ENCODE measurements at places on chromosomes 4 and X.

DNA sequence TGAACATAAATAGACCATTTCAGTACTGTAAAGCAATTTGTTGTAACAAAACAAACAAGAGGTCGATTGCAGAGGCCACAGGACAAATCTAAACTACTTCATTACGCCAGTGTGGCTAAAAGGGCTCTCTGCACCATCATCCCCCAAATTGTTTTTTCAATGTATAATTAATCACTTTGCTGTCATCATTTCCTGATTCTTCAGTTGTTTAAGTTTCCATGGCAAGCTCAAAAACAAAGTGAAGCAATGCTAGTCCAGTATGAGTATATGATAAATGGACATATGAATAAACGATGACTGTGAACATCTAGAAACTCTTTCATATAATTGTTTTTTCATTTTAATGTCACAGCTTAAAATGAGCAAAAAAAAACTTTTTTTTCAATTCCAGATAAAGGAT is 235.4 kb upstream of the FGF13 start:
- no peaks in the 10 kb centered on the region for H3K36me3 ChIP-seq
- no peaks in the 10 kb centered on the region for H3K4me1 ChIP-seq
- H3K27me3 ChIP-seq, result no peaks in the 10 kb centered on the region
- H3K27ac ChIP-seq, result no peak overlapping the region
- no peak overlapping the region for H3K4me3 ChIP-seq

- no peaks in the 10 kb centered on the region for H3K4me1 ChIP-seq
- no peak overlapping the region for H3K27ac ChIP-seq
- DNase-seq, result no peak
- no peak overlapping the region for H3K4me3 ChIP-seq
- H3K27me3 ChIP-seq, result no peaks in the 10 kb centered on the region
These were observed 63.8 kb upstream of the PRDX4 start for GRCh38 chrX:23603501-23603900.

DNA sequence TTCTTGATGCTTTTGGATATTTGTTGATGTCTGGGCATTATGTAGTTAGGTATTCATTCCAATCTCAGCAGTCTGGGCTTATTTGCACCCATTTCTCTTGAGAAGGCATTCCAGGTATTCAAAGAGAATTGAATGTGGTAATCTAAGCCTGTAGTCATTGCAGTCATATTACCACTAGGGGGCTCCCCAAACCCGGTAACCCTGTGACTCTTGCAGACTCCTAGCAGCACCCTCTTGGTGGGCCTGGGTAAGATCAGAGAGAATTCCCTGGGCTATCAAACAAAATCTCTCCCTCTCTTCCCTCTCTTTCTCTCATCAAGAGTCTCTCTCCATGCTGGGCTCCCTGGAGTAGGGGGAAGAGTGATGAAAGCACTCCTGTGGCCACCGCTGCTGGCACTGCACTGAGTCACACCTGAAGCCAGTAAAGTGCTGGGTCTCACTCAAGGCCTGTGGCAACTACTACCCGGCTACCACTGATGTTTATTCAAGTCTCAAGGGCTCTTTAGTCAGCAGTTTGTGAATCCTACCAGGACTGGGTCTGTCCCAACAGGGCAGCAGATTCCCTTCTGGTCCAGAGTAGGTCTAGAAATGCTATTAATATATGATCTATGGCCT is 187.7 kb upstream of the NUDT10 start:
- H3K4me3 ChIP-seq, result no peak overlapping the region
- DNase-seq, result peak; percentile 1
- H3K36me3 ChIP-seq, result no peaks in the 10 kb centered on the region
- no peaks in the 10 kb centered on the region for H3K4me1 ChIP-seq
- no peaks in the 10 kb centered on the region for H3K27me3 ChIP-seq
- H3K27ac ChIP-seq, result no peak overlapping the region

- no peak overlapping the region for H3K27ac ChIP-seq
- no peaks in the 10 kb centered on the region for H3K27me3 ChIP-seq
- no peak overlapping the region for H3K4me3 ChIP-seq
- no peaks in the 10 kb centered on the region for H3K36me3 ChIP-seq
These were observed 16.5 kb downstream of the ENPP6 start for GRCh38 chr4:184201179-184201578.

DNA sequence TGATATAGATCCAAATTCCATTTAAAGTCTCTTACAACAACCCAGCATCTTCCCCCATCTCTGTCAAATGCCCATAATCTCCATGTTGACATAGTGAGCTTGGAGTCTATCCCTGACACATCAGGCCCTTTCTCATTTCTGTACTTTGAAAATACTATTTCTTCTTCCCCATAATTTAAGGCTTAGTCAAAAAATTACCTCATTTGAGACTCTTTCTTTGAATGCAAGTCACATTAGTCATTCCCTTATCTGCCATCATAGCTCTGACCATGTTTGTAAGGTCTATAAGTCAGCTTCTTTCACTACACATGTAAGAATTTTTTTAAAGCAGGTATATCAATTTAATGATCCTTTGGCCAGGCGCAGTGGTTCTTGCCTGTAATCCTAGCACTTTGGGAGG is 99.9 kb downstream of the DDX60 start:
- no peaks in the 10 kb centered on the region for H3K4me1 ChIP-seq
- H3K36me3 ChIP-seq, result no peaks in the 10 kb centered on the region

DNA sequence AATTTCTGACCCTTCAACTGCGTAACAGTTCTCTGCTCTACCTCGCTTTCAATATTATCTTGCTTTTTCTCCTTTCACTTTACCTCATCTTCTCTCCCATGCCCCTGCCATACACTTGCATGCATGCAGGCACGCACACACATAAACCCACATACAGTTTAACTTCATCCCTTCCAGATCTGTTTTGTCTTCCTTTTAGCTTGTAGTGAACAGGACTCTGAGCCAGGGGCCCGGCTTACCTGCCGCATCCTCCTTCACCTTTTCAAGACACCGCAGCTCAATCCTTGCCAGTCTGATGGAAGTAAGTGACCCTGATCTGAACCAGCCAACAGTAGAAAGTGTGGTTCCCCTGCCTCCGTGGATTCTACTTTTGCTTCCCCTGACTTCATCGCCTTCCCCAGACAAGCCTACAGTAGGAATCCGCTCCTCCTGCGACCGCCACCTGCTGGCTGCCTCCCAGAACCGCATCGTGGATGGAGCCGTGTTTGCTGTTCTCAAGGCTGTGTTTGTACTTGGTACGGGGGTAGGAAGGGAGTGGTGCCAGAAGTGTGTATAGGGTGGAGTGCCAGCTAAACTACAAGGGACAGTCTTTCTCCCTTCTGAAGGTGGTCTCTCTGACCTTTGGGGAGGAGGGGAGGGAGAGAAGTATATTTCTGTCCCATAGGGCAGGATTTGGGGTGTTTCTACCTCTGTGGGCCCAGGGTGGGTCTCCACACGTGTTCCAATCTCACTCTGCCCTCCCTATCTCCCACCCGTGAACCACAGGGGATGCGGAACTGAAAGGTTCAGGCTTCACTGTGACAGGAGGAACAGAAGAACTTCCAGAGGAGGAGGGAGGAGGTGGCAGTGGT is 10.7 kb downstream of the MED12 start:
- DNase-seq, result no peak
- H3K27ac ChIP-seq, result no peak overlapping the region
- H3K27me3 ChIP-seq, result no peaks in the 10 kb centered on the region
- peaks cover 8% of the 10 kb centered on the region for H3K36me3 ChIP-seq
- no peak overlapping the region for H3K4me3 ChIP-seq
- no peaks in the 10 kb centered on the region for H3K4me1 ChIP-seq

DNA sequence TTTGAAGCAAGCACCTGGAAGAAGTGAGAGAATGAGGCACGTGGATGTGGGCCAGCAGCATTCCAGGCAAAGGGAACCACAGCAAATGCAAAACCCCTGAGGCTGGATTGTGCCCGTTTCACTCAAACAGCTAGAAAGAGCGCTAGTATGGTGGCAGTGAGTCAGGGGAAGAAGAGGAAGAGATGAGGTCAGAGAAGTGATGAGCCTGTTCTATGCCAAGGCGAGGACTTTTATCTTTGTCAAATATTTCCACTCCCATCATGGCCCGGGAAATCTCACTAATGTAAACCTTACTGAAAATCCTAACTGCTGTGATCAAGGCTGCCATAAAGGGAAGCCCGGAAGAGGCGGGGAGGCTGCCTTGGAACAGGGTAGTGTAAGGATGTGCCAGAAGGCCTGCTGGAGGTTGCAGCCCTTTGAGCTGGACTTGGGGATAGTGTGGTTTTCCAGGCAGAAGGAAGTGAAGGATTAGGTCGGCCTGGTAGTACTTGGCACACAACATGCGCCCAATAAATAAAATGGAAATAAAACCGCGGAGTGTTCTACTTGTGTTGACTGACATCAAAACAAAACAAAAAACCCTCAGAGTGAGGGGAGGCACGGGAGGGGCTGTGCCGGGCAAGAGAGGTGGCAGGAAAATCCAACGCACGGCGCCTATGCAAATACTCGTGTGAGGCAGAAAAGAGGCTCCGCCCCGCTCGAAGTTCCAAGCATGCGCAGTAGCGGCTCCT is 1.2 kb upstream of the CDK16 start:
- H3K27ac ChIP-seq, result no peak overlapping the region
- no peaks in the 10 kb centered on the region for H3K27me3 ChIP-seq
- peaks cover 8% of the 10 kb centered on the region for H3K4me1 ChIP-seq
- H3K4me3 ChIP-seq, result peak overlapping the region; percentile 23

DNA sequence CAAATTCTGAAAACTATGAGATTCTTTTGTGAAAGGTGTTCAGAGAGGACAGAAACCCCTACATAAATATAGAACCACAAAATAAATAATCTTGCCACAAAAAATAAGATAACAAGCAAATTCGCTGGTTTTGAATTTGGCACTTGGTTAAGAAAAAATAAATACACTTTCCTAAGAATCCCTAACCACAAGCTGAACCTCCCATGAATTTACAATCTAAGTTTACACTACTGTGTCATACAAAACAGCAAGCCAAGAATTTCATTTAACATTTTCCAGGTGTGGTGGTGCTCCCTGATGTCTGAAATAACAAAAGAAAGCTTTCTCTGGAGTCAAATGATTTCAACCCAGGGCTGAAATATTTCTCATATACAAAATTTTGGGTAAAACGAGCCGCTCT is 121.0 kb downstream of the KCNIP4 start:
- no peaks in the 10 kb centered on the region for H3K36me3 ChIP-seq
- H3K27me3 ChIP-seq, result no peaks in the 10 kb centered on the region
- no peak overlapping the region for H3K4me3 ChIP-seq
- no peaks in the 10 kb centered on the region for H3K4me1 ChIP-seq
- no peak overlapping the region for H3K27ac ChIP-seq

GRCh38 chr4:108611365-108611764 is 9.0 kb upstream of the RPL34 start:
- H3K27ac ChIP-seq, result no peak overlapping the region
- no peak overlapping the region for H3K4me3 ChIP-seq
- H3K4me1 ChIP-seq, result no peaks in the 10 kb centered on the region
- no peaks in the 10 kb centered on the region for H3K36me3 ChIP-seq
- no peaks in the 10 kb centered on the region for H3K27me3 ChIP-seq

- no peak overlapping the region for H3K4me3 ChIP-seq
- H3K4me1 ChIP-seq, result no peaks in the 10 kb centered on the region
- H3K27ac ChIP-seq, result no peak overlapping the region
- peaks cover 12% of the 10 kb centered on the region for H3K27me3 ChIP-seq
These were observed 634 bp downstream of the LRAT start for GRCh38 chr4:154744341-154744926.

DNA sequence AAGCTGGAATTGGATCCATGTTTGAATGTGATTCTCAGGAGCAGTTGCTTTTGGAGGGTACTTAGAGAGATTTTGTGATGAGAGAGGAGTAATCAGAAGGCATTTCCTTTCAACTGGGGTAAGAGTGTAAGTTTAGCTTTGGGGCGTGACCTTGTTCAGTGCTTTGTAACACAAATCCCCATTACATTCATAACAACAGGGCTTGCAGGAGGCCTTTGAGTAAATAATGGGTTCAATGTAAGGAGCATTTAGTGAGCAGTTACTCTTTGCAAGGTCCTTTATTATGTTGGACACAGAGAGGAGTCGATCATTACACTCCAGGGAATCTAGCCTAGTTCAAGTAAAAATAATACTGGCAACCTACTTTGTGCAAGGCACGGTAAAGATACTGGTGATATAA is 74.0 kb upstream of the AFF2 start:
- no peak overlapping the region for H3K27ac ChIP-seq
- H3K4me1 ChIP-seq, result no peaks in the 10 kb centered on the region
- no peak for DNase-seq

DNA sequence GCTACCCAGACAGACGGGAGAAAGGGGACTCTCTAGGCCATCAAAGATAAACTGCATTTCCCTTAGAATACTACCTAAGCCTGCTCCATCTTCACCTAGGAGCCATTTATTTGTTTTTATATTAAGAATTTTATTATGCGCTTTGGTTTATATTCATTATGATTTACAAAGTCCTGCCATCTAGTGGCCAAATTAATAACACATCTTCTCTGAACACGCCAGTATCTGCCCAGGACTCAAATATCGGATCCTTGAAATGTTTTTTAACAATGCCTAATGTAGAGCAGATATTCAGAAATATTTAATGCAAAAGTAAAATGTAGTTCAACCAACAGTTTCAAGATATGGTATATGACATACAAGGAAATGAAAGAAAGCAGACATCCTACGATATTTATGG is 20.8 kb upstream of the PRPS2 start:
- no peak overlapping the region for H3K4me3 ChIP-seq
- H3K4me1 ChIP-seq, result no peaks in the 10 kb centered on the region
- no peak for DNase-seq
- H3K27me3 ChIP-seq, result peaks cover 9% of the 10 kb centered on the region
- no peak overlapping the region for H3K27ac ChIP-seq
- no peaks in the 10 kb centered on the region for H3K36me3 ChIP-seq

- H3K4me1 ChIP-seq, result no peaks in the 10 kb centered on the region
- DNase-seq, result no peak
- no peak overlapping the region for H3K4me3 ChIP-seq
- no peaks in the 10 kb centered on the region for H3K36me3 ChIP-seq
These were observed 6.6 kb upstream of the DDX60L start for GRCh38 chr4:168486912-168487281.

- no peaks in the 10 kb centered on the region for H3K36me3 ChIP-seq
- H3K4me3 ChIP-seq, result no peak overlapping the region
- H3K4me1 ChIP-seq, result no peaks in the 10 kb centered on the region
- peaks cover 6% of the 10 kb centered on the region for H3K27me3 ChIP-seq
- H3K27ac ChIP-seq, result no peak overlapping the region
- no peak for DNase-seq
These were observed 60.6 kb downstream of the HTRA3 start for GRCh38 chr4:8329859-8330761.

- H3K4me3 ChIP-seq, result no peak overlapping the region
- H3K27me3 ChIP-seq, result no peaks in the 10 kb centered on the region
- no peak overlapping the region for H3K27ac ChIP-seq
- no peak for DNase-seq
- no peaks in the 10 kb centered on the region for H3K4me1 ChIP-seq
These were observed 104.4 kb downstream of the HHIP start for GRCh38 chr4:144750348-144750747.

- no peaks in the 10 kb centered on the region for H3K4me1 ChIP-seq
- no peak overlapping the region for H3K27ac ChIP-seq
- no peak for DNase-seq
- no peak overlapping the region for H3K4me3 ChIP-seq
These were observed 224.1 kb downstream of the SHROOM3 start for GRCh38 chr4:76659103-76659490.
